Right ventricle myocardium superior (tissue), 1 donor: ENCODE measurements at places on chromosomes 3 and 15. TPM values are rescaled to one million over a fixed set of nuclear protein-coding genes. Genes with fewer than 3 reads are reported as not detected.

The VEPH1 gene
- not detected for total RNA-seq

DNA sequence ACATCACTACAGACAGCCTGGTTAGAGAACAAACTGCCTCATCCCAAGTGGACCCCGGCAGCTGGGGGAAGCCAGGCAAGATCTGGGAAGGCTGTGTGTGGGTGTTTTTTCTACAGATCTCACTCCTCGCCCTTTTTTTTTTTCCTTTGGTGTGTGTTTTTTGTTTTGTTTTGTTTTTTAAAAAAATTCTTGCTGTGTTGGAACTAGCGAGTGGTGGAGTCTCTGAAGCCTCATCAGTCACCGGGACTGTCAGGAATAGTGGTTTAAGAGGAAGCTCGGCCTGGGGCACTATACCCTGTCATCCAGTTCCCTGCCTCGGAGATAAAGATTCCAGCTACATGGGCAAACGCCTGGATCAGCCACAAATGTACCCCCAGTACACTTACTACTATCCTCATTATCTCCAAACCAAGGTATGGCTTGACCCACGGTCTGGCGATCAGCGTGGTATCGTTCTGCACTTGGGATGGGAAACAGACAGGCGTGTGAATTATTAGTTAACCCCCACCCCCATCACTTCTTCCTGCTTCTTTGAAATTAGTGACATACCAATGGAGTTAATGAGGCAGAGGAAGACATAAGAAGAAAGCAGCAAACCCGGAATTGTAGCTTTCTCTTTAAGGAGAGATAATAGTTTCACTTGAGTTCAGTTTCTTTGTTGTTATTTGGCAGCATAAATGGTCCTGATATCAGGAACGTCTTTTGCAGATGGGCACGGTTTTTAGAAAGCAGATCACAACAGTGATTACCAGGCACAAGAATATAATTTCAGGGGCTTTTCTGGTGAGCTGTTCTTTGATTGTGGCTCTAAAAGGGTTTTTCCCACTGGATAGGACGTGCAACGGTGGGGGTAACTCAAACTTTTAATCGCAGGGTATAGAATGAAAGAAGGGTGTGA is 722 bp downstream of the RBMS3 start:
- DNase-seq: no peak

The ACP3 gene
- 1.3 TPM for total RNA-seq

DNA sequence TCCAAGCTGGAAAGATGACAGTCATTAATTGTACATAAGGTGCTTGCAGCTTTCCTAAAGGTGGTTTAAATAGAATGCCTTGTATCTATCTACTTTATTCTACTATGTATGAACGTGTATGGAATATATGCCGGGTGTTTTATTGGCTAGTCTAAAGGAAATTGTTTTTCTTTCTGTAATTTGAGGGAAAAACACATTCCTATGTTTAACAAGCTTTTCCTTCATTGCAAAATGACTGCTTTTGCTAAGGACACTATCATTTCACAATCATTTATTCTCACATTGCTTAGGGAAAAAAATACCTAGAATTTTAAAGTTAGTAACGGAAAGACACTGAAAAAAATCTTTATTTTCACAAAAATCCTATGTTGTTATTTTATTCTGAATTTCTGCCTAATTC is 141.7 kb downstream of the WDR76 start:
- no peak for DNase-seq

GRCh38 chr3:157832588-157832987 is 273.6 kb downstream of the SHOX2 start:
- no peak for DNase-seq

The BNC1 gene
- 0.16 TPM for total RNA-seq

The CAMKV gene
- total RNA-seq: not detected

DNA sequence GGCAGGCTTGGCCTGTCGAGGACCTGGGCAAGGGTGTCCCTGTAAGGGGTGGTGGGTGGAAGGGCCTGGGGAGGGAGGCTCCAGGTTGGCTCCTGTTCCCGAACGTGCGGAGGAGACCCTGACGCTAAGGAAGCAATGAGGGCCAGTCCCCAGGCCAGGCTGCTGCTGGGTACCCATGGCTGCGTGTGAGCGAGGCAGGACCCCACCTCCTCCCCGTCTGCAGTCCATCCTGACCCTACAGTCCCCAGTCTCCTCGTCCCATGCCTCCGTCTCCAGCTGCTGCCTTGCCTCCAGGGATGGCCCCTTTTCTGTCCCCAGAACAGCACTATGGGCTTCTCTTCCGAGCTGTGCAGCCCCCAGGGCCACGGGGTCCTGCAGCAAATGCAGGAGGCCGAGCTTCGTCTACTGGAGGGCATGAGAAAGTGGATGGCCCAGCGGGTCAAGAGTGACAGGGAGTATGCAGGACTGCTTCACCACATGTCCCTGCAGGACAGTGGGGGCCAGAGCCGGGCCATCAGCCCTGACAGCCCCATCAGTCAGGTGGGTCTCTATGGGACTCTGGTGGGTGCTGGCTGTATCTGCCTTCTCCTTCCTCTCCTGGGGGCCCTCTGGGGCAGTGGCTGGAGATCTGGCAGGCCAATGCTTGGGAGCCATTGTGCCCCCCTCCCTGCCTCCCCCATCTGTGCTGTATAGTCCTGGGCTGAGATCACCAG is 571 bp downstream of the FES start:
- DNase-seq: no peak

The EXD1 gene
- total RNA-seq: not detected

GRCh38 chr3:181974198-181974597 is 262.5 kb downstream of the SOX2 start:
- no peak for DNase-seq

The MOBP gene
- total RNA-seq: not detected

The CATSPER2 gene
- total RNA-seq: 1.1 TPM

DNA sequence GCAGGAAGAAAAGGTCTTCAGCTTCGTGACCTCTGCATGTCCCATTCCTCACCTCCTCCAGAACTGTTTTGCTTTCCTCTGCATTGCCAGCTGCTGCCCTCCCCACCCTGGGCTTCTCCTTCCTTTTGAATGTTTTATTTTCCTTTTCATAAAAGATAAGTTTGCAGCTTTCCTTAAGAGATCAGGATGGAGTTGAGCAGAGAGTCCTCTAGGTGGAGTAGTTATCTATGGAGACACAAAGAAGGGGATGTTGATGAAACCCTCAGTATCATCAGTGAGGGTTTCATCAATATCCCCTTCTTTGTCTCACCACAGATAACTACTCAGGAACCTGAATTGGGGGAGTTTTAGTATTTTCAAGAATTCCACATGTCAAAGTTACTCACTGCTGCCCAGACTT is 19.0 kb upstream of the SLC25A36 start:
- no peak for DNase-seq
